CD4-positive, alpha-beta T cell (primary cell): ENCODE measurements at places on chromosomes 3 and 15.

DNA sequence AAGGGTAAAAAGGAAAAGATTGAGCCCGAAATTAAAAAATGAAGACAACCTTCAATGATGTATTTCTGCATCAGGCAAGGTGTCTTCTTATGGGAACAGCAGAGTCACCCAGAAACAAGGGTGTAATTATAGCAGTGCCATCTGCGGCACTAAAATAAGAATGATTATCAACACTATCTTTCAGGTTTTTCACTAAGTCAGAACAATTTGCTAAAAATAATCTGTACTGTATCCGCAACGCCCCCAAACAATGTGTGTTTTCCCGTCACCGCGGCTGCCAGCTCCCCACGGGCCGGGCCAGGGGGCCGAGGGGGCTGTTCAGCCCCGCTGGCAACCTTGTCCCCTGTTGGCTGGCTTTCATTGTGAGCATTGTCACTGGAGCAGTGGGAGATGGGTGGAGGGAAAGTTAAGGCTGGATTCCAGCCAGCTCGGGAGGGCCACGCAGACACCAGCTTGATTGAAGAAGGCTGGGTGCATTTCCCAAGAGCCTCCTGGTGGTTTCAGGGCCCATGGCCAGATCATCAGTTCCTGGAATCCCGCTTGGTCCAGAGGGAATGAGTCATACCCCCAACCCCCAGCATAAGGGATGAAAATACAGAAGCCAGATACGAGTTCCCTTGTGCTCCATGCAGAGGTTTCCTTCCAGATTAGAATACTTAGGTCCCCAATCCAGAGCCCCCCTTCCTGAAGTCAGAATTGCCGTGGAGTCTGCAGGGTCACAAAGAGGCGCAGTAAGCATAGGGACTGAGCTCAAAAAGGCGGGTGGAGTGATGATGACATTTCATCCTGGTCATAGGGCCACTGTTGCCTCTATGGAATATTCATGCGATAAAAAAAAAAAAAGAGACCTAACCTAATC, 90.2 kb upstream of the KLF13 start:
- no peak for DNase-seq

DNA sequence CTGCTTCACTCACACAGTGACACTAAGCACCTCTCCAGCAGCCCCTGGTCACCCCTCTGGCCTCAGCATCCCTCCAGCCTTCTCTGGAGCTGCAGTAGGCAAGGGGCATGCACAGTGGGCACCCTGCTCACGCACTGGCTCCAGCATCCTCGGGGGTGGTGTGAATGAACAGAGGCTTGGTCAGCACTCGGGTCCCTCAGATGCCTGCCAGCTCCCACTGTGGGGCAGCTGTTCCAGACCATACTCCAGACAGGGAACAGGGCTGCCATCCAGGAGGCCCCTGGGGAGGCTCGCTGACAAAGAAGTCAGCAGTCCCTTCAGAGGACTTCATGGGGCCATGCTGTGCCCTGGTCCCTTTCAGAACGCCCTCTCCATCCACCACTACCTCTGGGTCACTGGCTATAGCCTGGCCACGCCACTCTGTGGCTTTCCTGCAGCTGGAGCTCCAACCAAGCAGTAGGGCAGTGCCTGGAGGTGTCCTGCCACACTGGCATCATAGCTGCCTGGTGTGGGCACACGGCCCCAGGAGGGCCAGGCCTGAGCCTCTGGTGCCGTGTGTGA, 26.3 kb downstream of the ALS2CL start:
- no peak for DNase-seq

GRCh38 chr15:50463423-50464358, 39.5 kb downstream of the USP8 start:
- no peak for DNase-seq

DNA sequence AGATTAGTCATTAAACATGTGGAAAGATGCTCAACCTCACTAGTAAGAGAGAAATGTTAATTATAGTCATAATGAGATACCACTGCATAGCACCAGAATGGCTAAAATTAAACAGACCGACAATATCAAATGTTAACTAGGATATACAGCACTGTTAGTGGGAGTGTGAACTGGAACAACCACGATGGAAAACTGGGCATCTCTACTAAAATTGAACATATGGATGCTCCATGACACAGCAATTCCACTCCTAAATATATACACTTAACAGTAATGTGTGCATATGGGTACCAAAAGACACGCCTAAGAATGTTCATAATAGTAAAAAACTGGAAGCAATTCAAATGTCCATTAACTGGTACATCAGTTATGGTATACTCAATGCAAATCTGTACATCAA, 41.5 kb downstream of the CRTAP start:
- no peak for DNase-seq

DNA sequence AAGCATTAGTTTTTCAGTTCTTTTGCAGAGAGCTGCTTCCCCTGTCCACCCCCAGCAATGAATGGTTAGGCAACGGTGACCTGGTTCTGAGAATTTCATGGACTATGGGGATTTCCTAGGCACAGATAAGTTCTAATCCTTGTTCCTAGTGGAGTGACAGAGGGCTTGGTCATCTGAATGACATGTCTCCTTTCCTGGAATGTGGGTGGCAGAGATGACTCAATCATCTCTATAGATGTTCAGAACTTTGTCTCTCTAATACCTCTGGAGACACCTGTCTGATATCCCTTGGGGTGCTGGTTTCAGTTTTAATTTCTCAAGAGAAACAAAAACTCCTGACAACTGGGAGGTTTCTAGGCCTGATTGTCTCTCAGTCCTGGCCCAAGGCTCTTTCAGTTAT, 10.4 kb downstream of the PLA2G4E start:
- no peak for DNase-seq

GRCh38 chr3:37189109-37189508, 14.7 kb upstream of the LRRFIP2 start:
- DNase-seq = no peak

DNA sequence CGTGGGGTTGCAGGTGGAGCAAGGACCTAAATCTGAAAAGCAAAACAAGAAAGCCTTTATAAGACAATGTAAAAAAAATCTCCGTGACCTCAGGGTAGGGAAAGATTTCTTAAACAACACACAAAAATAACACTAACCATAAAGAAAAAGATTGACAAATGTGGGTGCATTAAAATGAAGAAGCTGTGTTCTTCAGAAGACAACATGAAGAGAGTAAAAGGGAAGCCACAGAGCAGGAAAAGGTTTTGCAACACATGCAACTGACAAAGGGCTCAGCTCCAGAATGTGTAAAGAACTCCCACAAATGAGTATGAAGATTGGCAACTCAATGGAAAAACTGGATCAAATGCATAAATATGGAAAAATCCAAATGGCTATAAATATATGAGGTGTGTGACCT, 74.2 kb downstream of the MAGEF1 start:
- DNase-seq = no peak

DNA sequence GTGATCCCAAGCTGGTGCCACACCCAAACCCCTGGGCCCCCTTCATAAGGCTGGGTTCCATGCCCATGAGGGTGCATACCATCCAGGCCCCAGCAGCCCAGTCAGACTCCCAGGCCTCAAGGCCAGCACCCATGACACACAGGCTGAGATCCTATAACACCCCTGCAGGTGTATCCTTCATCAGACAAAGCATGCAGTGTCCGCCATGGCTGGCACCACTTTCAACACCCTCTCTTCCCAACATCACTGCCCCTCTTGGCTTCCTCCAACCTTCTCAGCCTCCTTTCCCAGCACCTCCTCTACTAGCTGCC, 3.5 kb downstream of the CCDC51 start:
- DNase-seq = no peak

GRCh38 chr3:181872887-181873286, 161.2 kb downstream of the SOX2 start:
- no peak for DNase-seq

GRCh38 chr15:26790118-26790517, 17.3 kb upstream of the GABRB3 start:
- no peak for DNase-seq

DNA sequence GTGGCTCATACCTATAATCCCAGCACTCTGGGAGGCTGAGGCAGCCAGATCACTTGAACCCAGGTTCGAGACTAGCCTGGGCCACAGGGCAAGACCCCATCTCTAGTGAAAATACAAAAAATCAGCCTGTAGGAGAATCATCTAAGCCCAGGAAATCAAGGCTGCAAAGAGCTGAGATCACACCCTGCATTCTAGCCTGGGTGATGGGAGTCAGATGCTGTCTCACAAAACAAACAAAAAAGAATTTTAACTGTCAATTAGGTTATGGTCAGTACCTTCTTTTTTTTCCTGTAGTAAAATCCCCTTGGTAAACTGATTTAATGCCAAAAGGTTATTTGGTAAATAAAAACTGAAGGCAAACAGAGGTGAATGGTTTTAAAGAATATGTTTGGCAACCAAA, 29.0 kb downstream of the TMCC1 start:
- DNase-seq = no peak

DNA sequence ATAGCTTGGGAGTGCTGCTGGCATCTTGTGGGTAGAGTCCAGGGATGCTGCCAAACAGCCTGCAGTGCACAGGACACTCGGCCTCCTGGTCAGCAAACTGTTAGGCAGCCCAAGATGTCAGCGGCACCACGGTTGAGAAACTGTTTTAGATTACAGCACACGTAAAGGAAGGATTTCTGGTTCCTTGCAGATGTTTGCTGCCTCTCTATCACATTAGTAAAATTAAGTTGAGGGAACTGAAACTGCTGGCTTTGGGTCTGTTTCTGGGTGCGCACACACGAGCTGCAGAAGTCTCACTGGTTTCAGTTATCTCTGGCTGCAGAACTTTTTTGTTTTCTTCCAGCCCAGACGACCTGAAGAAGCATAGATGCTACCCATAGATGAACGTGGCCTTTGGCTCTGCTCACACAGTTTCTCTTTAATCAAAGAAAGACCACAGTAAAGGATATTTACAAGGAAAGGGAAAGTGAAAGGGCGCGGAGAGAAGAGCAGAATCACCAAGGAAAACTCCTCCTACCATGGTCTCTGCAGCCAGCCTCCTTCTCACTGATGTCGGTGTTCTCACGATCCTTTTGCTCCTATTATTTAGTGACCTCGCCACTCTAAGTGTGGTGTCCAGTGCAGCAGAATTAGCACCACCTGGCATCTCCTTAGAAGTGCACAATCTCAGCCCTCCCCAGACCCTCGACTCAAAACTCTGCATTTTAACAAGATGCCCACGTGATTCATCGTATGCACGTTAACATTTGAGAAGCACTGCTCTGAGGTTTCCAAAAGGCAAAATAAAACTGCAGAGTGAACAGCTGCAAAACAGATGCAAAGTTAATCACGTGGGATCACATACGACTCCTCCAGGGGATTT, 50.6 kb upstream of the AKAP13 start:
- DNase-seq = no peak

- no peak for DNase-seq
Observed at GRCh38 chr3:64083575-64083974, 60.3 kb upstream of the PSMD6 start.

DNA sequence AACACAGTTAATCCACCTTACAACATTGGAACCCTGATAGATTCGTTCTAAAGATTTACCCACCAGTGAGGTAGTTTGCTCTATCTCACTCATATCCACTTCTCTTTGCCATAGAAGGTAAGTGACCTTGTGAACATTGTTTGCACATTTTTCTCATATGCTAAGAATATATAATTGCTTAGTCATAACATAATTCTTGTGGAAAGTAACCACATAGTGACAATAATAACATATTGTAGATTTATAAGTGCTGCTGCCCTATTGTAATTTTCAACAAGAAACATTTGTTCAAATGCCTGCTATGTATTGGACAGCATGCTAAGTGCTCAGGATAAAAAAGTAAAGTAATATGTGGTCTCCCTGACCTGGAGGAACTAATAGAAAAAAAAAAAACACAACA, 554.2 kb upstream of the KCNMB2 start:
- no peak for DNase-seq

- no peak for DNase-seq
Observed at GRCh38 chr3:67610458-67610857, 44.0 kb downstream of the SUCLG2 start.

GRCh38 chr15:25761971-25762662, 101.0 kb downstream of the ATP10A start:
- peak; percentile 53 for DNase-seq

GRCh38 chr15:69848551-69849231, 249.0 kb downstream of the TLE3 start:
- no peak for DNase-seq

- DNase-seq = no peak
Observed at GRCh38 chr15:26841941-26842340, 24.9 kb upstream of the GABRA5 start.

- DNase-seq = no peak
Observed at GRCh38 chr15:88769161-88769971, 33.9 kb upstream of the ACAN start.

DNA sequence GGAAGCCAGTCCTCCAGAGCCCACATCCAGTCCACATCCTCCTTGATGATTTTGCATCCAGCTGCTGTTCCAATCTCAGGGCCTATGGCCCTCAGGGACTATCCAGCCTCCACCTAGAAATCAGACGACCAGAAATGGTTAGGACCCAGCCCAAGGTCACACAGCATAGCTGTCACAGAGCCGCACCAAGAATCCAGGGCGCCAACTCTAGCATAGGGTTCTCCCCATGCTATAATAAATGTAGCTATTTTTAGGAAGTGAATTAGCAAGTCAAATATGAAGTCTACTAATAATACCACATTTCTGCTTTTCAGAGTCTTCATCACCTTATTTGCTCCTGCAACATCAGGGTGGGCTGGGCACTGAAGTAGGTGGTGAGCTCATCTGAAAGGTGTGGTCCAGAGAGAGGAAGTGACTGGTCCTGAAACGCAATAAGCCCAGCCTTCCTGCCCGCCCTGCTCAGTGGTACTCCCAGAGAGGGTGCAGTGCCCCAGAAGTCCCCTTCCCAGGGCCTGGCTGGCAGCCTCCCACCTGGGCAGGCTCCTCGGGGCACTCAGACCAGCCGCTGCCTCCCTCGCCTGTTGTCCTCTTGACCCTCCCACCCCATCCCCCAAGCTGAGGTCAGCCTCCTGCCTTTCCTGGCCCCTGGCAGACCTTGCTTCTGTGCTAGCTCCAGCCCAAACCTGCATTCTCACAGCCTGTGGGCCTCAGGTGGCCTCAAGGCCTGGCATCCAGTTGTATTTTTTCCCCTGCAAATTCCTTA, 17.6 kb upstream of the CYP11A1 start:
- DNase-seq = peak; percentile 45

- no peak for DNase-seq
Observed at GRCh38 chr15:71256934-71257664, 141.8 kb downstream of the THSD4 start.

GRCh38 chr15:43246261-43246774, 20.4 kb downstream of the TGM5 start:
- DNase-seq = no peak

DNA sequence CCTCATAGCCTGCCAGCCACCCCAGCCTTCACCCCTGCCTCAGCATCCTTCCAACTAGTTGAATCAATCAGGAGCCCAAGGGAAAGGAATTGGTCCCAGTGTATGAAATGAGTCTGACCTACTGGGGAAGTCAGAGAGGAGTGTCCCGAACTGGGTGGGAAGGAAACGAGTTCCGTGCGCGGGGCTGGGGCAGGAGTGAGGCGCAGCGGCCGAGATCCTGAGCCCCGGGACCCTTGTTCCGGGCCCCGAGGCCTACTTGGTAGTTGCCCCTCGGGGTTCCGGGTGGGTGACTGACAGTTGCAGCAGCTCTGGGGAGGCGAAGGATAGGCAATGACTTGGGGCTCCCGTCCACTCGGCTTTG, 1.1 kb upstream of the PLCL2 start:
- no peak for DNase-seq
